ENCODE measurements at places on chromosomes 12 and 14.

DNA sequence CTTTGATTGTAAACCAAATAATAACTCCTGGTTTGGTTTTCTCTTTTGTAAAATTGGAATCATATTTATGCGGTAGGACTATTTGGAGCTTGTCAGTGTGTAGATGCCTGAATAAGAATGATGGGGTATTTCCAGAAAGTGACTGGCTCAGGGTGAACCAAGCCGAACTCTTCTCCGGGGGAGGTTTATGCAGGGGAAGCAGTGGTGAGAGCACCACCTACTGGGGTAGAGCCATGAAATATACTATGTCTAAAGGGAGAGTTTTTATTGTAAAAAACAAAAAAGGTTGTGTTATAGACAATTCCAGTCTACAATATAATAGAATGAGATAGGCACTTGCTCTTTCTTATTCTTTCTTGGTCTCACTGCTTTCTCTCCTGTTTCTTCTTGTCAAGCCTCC lies 222.9 kb upstream of the SLC16A7 start:
- no peak for DNase-seq

DNA sequence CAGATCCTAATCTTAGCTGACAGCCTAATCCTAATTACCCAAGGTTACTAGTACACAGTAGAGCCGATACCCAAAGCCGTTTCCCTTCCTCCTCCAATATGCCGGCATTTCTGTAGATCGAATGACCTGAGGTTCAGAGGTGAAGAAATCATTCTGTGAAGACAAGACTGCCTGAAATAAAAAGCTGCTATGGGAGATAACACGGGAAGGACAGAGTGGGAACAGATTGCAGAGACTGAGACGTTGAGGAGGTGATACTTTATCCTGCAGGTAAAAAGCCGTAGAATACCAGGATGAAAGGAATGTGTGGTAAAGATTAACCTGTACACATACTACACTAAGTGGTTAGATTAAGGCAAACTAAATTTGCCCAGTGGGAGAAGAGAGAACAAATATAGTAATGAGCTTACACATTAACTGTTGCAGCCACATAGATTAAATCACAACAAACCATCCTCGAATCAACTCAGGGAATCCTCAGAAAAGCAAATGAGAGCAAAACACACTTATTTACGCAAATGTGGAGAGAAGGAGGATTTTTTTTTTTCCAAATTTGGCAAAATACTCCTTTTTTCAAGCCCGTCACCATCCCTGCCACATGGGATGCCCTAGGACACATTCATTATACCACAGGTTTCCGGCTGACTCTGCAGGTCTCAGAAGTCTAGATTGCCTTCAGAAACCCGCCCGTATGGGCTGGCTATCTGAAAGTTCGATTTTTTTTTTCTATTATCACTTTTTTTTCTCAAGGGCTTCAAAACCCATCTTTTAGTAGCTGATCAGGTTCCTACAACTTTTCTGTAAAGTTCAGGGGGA lies 188.0 kb downstream of the TTC8 start:
- no peak for DNase-seq

GRCh38 chr12:132191715-132192553 lies 47.7 kb downstream of the NOC4L start:
- DNase-seq = no peak

GRCh38 chr14:87325741-87326140 lies 667.2 kb downstream of the GALC start:
- DNase-seq = no peak

DNA sequence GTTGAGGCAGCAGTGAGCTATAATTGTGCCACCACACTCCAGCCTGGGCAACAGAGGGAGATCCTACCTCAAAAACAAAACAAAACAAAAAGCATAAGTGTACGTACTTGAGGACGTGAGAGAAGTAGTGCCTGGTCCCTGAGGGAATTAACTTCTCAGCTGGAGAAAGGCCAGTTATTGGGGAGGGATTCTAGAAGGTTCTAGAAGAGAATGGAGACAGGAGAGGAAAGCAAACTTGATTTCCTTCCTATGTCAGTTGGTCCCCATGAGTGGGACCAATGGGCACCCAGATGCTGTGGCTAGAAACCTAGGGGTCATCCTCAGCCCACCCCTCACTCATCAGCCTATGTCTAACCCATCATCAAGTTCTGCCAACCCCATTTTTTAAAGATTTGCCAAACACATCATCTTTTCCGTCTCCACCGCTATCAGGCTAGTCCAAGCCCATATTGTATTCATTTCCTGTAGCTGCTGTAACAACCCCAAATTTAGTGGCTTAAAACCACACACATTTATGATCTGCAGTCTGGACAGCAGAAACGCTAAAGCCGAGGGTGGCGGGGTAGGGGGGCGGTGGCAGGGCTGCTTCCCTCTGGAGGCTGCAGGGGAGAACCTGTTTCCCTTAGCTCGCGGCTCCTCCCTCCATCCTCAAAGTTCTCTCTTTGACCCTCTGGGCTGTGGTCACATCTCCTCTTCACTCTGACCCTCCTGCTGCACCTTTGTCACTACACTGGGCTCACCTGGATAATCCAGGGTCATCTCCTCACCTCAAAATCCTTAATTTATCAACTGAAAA lies 7.2 kb upstream of the RBM19 start:
- no peak for DNase-seq

- no peak for DNase-seq
Observed at GRCh38 chr14:68791902-68792677, 777 bp downstream of the ZFP36L1 start.

All from hypothalamus (tissue), 51 donors.